ENCODE measurements at places on chromosomes 11 and 22.

DNA sequence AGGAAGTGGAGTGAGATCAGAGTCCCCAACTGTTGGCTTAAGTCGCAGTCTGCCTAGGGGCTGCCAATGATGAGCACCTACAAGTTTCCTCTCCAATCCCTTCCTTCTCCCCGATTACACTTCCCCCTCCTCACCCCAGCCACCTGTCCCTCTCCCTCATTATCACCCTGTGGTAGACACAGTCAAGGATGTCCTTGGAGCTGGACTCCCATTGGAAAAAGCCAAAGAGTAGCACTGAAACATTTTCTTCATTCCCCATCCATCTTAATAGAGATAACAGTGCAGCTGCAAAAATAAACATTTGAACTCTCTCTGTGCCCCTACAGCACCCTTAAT is 146.2 kb downstream of the DBX1 start:
- DNase-seq: no peak

GRCh38 chr11:114472661-114473060 is 33.4 kb downstream of the REXO2 start:
- no peak for DNase-seq

DNA sequence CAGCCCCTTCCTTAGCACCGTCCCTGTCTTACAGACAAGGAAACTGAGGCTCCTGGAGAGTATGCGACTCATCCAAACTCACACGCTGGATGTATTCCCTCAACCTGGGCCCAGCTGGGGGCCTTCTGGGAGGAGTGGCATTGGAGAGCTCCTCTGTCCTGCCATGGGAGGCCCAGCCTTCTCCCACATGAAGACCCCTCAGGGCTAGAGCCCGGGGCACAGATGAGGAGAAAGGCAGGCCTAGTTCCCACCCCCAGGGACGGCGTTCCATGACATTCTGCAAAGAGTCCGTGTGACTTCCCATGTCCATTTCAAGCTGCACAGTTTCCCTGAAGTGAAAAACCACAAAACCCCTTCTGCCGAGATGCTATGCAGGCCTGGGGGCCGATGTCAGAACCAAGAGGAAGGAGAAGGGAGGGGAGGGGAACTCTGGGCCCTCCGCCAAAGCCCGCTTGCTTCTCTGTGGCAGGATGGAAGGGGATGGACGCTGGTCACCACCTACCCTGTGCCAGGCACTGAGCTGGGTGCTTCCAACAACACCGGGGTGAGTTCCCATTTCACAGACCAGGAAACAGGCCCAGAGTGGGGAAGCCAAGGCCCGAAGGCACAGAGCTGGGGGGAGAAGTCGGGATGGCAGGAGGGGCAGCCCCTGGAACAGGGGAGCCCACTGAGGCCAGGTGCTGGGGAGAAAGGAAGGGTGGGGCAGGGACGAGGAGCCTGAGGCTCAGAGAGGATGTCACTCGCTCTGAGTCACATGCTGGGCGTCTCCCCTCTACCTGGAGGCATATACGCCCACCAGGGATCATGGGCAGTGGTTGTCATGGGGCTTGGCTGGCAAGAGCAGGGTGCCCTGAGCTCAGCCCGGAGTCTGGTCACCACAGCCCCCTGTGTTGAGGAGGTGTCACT is 15.7 kb downstream of the RAC2 start:
- peak; percentile 47 for DNase-seq

- DNase-seq: no peak
Measured at GRCh38 chr11:14673421-14673820, 29.8 kb downstream of the PDE3B start.

- no peak for DNase-seq
Measured at GRCh38 chr11:58600510-58600909, 21.6 kb downstream of the ZFP91 start.

DNA sequence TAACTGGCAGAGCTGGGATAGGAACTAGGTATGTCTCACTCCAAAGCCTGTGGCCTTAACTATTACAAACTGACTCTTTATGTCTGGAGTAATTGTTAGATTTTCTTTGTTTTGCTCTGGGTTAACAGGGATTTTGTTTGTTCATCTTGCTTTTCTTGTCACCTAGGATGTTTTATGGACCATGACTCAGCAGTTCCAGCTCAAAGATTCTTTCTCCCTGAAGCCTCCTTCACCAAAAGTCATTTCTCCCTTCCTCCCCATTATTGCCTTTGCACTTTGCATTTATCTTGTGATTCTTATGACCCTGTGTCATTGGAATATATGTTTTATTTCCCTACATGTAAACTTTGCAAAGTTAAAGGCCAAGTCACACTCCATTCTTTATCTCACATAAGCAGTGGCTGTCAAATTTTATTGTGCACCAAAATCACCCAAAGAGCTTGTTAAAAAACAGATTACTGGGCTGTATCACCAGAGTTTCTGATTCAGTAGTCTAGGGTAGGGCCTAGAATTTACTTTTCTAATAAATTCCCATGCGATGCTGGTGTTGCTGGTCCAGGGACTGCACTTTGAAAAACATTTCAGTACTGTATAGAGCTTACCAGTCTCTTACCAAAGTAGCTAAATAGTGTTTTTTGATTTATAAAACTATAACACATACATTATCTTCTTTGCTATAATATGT is 327.7 kb downstream of the DLG2 start:
- no peak for DNase-seq

DNA sequence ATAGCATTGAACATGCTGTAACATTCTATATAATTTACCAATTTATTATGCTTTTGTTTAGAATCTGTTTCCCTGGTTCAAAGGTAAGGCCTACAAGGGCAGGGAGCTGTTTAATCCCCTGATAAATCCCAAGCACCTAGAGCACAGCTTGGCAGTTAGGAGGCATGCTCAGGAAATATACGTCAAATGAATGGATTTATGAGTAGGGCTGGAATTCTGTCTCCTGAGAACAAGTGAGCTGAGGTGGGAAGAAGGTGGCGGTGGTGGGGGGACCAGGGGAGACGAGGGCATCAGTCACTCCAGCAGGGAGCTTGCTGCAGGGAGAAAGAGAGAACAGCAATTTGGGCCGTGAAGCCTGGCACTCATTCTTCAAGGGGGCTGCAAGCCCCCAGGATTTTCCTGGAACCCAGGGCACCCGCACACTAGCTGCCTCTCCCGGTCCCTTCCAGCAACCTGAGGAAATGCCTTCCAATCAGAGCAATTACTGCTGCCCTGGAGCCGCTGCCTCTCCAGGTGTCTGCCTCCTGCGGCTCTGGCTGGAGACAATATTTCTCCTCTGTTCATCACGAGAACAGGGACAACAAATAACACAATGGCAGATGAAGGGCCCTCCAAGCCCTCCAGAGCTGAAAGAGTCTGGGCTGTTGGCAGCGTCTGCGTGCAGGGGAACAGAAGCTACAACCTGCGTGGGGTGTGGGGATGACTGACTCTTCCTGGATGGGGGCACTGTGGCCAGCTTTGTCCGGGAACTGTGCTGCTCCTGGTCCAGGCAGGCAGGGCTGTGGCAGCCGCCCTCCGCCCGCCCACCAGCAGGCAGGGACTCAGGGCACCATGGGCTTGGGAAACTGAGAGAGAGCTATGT is 233.4 kb downstream of the ST3GAL4 start:
- no peak for DNase-seq

DNA sequence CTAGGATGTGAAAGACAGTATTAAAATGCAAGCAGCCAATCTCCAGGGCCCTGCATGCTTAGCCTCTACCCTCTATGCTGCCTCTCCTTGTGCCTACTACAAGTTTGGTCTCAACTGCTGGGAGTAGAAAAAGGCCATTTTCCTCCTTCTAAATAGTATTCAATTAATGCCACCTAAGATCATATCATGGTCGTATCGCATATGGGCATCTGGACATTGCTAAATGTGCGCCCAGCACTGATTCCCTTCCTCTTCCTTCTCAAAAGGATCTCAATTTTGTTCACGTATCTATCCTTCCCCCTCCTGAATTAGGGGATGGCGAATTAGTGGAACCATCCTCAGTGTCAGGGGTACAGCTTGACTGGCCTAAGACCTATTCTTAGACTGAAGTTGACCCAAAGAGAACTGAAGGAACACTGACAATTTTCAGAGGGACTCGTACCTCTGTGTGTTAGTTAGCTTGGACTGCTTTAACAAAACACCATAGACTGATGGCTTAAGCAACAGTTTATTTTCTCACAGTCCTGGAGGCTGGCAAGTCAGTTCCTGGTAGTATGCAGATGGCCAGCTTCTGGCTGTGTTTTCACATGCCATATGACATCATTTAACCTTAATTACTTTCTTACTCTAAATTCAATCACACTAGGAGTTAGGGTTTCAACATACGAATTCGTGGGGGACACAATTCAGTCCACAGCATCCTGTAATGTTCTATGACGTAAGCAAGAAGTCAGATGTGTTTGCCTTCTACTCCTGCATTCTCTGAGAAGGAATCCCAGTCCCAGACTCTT is 8.5 kb upstream of the NUP50 start:
- DNase-seq: peak; percentile 64

DNA sequence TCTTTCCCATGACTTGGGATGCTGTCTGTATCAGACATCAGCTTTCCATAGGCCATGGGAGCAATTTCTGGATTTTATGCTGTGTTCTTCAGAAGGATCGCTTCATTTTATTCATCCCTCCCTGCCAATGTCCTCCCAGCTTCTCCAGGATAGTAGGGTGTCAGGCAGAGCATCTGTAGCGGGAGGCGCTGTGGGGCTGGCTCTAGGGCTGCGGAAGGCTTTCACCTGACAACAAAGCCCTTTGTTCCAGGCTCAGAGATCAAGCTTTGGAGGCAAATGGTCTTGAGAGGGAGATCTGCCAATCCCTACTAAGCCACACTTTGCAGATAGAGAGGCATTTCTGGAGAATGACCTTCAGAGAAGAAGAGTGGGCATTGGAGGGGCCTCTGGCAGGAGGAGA is 29.5 kb upstream of the FTH1 start:
- no peak for DNase-seq

- DNase-seq: no peak
Measured at GRCh38 chr22:33337524-33337923, 279.3 kb upstream of the SYN3 start.

DNA sequence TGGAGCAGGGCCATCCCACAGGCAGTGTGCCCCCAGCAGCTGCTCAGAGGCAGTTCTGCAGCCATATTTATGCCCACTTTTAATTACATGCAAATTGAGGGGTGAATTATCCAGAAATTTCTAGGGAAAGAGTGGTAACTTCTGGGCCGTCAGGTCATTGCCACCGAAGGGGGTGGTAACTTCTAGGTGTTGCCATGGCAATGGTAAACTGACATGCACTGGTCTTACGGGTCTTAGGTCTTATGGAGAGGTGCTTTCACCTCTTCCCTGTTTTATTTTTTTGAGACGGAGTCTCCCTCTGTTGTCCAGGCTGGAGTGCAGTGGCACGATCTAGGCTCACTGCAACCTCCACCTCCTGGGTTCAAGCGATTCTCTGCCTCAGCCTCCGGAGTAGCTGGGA is 3.8 kb upstream of the TMEM134 start:
- DNase-seq: no peak

GRCh38 chr11:67646535-67647336 is 3.8 kb downstream of the ACY3 start:
- peak; percentile 6 for DNase-seq

DNA sequence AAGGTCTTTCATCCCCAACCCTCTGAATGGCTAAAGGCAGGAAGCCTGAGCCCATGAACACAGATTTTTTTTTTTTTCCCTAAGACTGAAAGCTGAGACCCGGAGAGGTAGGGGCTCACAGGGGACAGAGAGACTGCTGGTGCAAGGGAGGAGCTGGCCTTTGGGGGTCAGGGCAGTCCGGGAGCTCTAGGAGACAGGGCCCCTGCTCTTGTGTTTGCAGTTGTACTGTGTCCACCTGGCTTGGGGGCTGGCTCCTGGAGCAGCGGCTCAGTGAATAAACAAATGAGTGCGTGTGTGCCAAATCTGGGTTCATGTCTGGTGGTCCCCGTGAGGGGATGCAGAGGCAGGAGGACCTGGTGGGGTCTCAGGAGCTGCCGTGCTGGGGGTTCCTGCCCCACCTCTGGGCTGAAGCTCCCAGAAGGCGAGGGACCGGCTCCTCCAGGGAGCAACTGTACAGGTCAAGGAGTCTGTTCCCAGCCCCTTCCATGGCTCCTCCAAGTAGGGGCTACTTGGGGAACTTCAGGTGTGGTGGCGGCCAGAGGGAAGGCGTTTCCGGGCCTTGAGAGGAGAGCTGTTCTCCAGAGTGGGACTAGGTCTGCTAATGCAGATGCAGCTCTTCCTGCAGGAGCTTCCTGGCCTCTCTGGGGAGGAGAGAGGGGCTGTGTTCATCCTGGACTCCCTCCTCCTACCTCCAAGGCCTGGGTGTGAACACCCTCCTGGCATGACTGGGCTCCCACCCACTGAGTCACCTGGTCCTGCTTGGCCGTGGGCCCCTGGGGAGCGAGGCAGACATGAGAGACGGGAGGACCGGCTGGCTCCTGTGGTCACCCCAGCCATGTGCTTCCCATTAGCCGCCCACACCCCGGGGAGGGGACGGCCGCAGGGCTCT is 57.6 kb downstream of the FBXO7 start:
- DNase-seq: peak; percentile 74

GRCh38 chr11:107780775-107781174 is 68.9 kb upstream of the SLN start:
- no peak for DNase-seq

GRCh38 chr11:6377902-6378639 is 12.2 kb upstream of the SMPD1 start:
- peak; percentile 61 for DNase-seq

DNA sequence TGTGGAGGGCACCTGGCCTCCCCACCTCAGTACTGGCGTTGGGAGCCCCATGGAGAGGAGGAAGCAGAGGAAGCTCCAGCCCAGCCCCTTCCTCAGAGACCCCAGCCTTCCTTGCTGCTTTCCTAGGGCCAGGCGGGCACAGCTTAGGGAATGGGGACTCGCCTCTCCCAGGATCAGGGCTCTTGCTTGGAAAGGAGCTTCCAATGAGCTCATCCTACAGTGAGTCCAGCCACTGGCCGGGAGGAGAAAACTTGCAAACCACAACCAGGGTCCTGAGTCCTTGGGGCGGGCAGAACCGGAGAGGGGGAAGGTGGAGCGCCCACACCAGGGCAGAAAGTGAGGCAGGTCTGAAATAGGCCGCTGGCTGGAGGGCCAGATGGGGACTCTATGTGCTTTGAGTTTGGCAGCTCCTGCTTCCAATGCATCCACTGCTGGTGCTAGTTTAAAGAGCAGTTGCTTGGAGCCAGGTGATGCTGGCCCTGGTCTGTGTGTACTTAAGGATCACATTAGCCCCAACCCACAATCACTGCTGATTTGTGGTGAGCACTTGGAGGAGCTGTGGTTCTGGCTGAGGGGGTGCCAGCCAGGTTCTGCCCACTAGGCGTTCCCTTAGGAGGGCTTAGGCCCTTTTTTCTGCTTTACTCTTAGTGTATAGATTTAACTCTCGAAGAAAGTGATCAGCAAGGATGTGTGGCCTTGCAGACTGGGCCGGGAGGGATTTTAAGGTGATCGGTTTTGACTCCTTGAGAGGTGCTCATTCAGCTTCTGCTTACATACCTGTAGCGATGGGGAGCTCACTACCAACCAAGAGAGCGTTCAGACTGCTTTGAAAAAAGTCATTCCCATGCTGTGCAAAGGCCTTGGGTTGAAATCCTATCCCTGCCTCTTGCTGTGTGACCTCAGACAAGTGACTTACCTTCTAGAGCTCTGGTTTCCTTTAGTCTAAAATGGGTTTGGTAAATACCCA is 81.9 kb downstream of the TP53I11 start:
- DNase-seq: no peak

- DNase-seq: no peak
Measured at GRCh38 chr11:122269824-122270223, 153.8 kb upstream of the BLID start.

All from inflammatory macrophage (primary cell).